ENCODE measurements at places on chromosomes 4 and X.

GRCh38 chrX:49075347-49075746 is 1.5 kb upstream of the PRAF2 start:
- no peak for DNase-seq

DNA sequence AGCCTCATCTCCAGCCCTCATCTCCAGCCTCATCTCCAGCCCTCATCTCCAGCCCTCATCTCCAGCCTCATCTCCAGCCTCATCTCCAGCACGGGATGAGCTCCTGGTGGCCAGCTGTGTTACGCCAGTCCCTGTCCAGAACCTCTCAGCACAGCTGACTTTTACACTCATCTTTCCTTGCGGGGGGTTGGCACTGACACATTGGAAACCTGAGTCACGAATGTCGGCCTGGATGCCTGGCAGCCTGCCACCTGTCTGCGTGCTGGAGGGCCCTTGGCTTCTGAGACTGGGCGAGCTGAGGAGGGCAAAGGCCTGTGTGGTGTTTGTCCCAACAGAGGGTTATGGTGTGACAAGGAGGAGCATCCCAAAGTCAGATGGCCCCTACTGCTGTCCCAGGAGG is 66.1 kb upstream of the HGFAC start:
- DNase-seq = no peak

- DNase-seq = no peak
Measured at GRCh38 chrX:139825618-139826017, 107.2 kb downstream of the ATP11C start.

- no peak for DNase-seq
Measured at GRCh38 chr4:158513256-158513655, 8.4 kb upstream of the RXFP1 start.

- DNase-seq = no peak
Measured at GRCh38 chrX:37485429-37485828, 86.0 kb upstream of the LANCL3 start.

GRCh38 chrX:37476571-37477170 is 94.8 kb upstream of the LANCL3 start:
- no peak for DNase-seq

DNA sequence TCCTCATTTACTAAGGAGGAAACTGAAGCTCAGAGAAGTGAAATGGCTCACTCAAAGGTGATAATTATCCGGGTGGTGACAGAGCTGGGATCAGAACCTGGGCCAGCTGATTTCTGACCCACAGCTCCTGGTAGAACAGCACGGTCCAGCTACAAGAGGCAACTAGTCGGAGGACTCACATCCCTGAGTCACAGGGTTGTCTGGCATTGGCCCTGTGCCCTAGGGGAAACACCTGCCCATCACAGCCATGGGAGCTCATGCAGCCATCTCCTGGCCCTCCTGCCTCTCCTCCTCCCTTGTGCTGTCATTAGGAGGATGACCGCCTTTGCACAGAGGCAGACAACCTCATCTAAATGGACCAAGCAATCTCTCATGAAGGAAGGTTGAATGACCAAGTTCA is 115.2 kb upstream of the TSPAN5 start:
- no peak for DNase-seq

- DNase-seq = no peak
Measured at GRCh38 chr4:98126141-98126540, 17.1 kb downstream of the STPG2 start.

DNA sequence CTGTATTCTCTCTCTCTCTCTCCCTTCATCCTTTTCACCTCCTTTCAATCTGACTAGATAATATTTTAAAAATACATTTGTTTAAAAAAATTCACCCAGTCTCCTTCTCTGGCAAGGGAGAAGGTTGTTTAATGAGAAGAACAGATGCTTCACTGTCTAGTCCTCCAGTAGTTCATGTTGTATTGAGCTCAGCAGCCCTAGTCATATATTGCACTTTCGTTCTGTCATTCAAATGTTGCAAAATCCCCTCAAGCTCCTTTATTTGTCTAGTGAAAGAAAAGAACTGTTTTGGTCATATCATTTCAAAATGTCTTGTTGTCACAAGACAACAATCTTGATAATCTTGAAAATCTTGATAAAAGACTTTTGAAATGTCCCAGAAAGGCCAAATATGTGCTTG is 248.0 kb downstream of the GALNTL6 start:
- DNase-seq = no peak

DNA sequence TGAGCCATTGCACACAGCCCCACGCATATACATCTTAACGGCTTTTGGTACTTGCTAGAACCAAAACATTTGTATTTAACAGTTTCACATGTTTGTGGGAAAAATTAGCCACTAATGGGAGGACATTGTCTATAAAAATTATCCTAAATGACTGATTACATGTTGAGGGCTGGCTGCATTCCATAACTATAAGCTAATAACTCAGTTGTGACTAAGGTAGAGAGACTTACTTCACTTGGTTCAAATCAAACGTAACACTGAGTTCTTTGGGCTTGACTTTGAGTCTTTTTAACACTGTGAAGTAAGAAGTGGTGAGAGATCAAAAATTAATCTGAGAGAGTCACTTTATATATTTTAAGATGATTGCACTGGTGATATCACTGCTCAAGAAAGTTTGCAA is 47.9 kb upstream of the PGRMC2 start:
- no peak for DNase-seq

GRCh38 chr4:79650217-79650616 is 242.2 kb upstream of the GK2 start:
- no peak for DNase-seq

GRCh38 chrX:39828971-39829370 is 268.8 kb downstream of the BCOR start:
- DNase-seq = no peak

GRCh38 chrX:41490446-41490845 is 43.3 kb downstream of the NYX start:
- no peak for DNase-seq

- no peak for DNase-seq
Measured at GRCh38 chr4:75637176-75637575, 6.8 kb upstream of the CDKL2 start.

DNA sequence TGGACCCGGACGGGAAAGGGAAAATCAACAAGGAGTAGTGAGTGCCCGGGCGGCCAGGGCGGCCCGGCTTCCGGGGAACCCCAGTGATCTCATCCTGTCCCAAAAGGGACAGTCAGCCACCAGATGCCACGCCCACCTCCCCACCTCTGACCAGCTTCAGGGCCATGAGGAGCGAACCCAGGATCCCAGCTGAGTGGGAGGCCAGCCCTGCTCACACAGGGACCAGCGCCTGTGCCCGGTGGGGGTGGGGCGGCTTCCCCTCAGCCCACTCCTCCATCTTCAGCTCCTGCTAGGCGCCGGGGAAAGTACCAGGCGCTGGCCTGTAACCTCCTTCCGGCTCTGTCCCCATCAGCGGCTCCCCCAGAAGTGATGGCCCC is 6.2 kb downstream of the MYL5 start:
- no peak for DNase-seq

DNA sequence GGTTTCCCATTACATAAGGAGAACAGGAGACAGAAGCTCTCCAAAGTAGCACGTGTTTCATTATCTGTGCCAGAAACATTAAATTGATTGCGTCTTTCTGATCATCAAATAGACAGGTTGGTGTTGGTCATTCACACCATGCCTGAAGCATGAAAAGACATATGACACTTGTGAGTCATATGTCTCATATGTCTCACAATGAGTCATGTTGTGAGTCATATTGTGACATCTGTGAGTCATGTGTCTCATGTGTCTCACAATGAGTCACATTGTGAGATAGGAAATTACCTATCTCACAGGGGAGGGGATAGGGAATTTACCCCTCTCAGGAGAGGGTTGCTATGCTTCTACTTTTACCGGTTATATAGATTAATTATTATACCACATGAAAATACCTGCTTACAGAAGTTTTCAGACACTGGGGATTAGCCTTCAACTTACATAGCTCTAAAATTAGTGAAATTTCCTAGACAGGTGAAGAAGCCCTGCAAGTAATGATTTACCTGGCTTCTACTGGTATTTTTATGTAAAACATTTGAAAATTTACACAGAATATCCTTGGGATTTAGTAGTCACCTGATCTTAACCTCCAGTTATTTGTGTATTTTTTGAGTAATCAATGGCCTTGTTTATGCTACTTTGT is 80.8 kb downstream of the NPFFR2 start:
- no peak for DNase-seq

DNA sequence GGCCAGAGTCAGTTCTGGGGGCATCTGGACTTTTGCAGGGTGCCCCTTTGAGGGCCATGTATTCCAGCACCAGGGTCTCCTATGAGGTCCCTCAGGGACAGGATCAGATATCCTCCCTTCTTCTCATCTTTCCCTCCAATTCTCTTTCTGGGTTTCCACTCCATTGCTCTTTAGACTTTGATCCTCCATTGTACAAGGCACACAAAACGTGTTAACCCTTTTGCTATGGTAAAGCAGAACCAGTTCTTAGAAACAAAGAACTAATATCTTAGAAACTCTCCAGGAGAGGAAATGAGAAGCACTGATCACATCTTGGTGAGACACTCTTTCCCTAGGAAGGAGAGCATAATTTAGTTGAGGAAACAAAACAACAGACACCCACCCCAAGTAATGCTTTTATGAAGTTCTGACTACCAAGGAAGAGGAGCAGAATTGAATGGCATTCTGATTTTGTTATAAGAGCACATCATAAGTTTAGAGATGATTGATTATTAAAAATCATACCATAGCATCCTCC is 200.7 kb upstream of the NPY2R start:
- DNase-seq = no peak

DNA sequence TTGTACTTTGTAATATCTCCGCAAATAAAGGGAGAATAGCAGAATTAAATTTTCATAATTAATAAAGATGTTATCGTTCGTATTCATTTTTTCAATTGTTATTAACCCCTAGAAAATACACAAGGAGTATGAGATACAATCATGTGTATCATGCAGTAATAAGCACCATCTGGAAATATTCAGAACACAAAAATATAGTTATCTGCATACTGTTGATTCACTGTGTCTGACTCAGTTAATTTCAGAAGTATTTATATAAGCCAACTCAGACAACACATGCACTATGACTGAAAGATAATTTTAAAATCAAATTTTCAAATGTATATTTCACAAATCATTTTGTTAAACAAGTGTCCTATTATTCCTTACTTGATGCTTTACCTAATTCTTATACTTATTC is 1954.8 kb downstream of the ARAP2 start:
- no peak for DNase-seq

- no peak for DNase-seq
Measured at GRCh38 chr4:132382243-132382642, 766.9 kb upstream of the PCDH10 start.

- DNase-seq = no peak
Measured at GRCh38 chr4:180156684-180157083, 2086.5 kb upstream of the TENM3 start.

DNA sequence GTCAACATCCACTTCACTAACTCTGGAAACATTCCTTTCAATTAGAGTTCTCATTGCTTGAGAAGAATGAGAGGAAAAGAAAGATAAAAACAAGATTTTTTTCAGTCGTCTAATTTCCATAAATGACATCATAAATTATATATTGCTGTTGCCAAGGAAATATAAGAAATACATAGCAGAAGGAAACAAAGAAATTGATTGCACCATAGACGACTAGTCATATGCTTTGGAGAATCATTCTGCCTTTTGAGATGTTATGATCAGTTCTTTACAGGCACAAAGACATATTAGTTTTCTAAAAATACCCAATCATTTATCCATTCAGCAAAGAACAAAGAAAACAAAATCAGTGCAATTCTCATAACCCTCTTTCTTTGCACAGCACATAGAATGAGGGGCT is 672 bp upstream of the C1QTNF7 start:
- DNase-seq = no peak

DNA sequence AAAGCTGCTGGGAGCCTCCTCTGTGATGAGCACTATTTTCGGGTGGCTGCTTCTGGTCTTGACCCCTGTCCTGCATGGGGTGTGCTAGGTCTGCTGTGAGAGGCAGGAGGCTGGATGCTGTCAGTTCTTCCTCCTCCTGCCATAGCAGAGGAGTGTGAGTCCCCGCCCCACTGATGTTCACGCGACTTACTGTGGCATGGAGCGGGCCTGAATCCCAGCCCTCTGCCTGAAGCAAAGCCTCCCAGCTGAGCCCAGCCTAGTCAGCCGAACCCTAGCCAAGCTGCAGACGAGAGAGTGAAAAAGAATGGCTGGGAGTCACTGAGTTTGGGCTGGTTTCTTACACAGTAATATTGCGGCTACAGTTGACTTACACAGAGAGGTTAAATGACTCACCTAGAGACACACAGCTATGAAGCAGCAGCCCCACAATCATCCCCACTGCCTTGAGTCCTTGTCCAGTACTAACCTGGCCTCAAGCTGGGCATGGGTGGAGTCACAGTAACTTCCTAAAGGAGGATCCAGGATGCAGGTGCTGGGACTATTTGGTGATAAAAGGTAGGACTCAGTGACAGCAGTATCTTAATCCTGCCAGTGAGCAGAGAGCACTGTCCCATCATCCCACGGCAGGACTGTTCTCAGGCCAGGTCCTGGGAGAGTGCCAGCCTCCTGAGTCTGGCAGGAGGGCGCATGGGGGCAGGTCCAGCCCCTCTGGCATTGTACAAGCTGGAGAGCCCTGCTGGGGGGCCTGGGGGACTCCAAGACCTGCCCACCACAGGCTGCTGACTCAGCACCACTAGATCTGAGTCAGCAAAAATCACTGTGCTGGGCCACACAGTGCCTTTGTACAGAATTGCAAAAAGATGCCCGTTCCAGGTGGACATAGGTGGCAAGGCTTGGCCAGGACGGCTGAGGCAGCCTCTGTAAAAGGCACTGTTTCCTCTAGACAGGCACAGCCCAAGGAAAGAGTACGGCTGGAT is 60.4 kb upstream of the CRMP1 start:
- no peak for DNase-seq
